NCI-H187 (cell line): ENCODE measurements at places on chromosomes 4 and X.
A peak's percentile ranks its signal among the peaks of the same experiment; 100 is the strongest.

DNA sequence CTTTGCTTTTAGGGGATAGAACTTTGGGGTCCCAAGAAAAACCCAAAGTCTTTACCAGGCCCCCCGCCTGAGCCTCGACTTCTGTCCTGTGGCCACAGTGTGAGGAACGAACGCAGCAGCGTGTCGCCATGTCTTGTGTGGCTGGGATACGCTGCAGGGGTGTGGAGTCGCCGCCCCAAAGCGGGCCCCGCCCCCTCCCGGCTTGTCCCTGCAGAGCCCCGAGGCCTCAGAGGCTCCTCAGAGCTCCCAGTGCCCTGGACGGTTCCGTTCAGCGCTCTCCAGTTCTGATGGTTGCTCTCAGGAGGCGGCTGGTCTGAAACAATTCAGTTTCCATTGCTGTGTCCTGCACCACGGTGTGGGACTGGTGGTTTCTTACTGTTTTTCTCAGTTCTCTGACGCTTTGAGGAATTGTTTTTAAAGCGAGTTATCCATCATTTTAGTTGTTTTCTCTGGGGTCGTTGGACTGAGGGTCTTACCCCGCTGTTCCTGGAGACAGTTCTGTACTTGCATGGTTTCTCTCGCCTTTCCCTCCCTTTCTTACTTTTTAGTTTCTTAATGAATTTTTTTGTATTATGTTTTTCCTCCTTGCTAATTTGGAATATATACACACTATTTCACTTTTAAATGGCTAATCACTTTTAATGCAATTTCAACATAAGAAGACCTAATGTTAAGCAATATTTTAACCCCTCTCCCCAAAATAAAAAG is 1.6 kb upstream of the IDUA start:
- no peak for DNase-seq

DNA sequence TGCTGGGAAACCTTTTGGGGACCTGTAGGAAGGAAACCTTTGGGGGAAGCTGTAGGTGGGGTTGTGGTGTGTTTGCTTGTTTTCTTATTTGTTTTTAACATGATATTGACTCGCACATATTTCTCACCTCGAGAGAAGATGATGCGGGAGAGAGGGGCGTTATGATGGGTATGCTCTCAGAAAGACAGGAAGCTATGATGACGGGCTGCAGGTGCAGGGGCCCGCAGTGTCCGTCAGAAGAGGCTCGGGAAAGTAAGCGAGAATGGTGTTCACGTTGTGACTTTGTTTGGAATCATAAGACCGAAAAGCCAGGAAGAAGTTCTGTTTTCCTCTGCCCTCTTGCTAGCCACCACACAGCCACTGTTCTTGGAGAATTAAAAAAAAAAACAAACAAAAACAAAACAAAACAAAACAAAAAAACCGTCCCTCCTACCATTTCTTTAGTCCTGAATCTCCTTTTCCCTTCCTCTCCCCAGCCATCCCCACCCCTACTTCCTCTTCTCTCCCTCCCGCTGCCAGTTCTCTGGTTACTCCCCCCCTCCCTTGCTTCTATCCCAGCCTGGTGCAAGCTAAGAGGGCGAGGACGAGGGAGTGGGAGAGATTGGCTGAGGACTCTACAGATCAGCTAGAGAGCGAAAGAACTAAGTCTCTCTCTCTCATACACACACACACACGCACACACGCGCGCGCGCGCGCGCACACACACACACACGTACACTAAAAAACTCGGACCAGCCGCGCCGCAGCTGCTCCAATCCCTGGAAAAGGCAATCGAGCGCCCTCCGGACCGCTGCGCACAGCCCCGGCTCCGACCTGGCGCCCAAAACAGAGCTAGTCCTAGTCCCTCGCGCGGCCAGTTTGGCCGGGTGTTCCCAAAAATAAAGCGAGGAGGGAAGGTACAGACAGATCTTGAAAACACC is at the start of gene BMP3:
TSS of gene BMP3 (plus strand) at position 648 of the 920 bp plus-strand sequence. CDS start 577 bp downstream, outside the sequence.
- DNase-seq = peak; percentile 94

- DNase-seq = no peak
These were observed 31.2 kb downstream of the CNOT6L start for GRCh38 chr4:77787969-77788368.

GRCh38 chr4:40845154-40845835 is 95.5 kb downstream of the NSUN7 start:
- DNase-seq = no peak

GRCh38 chr4:14767142-14767541 is 235.1 kb upstream of the CPEB2 start:
- DNase-seq = no peak

DNA sequence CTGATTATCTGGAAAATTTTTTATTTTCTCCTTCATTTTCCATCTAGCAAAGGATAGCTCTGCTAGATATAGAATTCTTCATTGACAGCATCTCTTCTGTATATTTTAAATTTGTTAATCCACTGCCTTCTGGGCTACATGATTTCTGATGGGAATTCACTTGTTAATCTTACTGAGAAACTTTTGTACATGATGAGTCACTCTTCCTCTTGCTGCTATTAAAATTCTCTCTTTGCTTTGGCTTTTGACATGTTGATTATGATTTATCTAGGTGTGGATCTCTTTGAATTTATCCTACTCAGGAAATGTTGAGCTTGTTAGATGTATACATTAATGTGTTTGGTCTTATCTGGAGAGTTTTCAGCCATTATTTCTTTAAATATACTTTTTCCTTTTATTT is 27.5 kb downstream of the OR13H1 start:
- DNase-seq = no peak

- DNase-seq = no peak
These were observed 432.1 kb upstream of the NR3C2 start for GRCh38 chr4:148874331-148874730.

DNA sequence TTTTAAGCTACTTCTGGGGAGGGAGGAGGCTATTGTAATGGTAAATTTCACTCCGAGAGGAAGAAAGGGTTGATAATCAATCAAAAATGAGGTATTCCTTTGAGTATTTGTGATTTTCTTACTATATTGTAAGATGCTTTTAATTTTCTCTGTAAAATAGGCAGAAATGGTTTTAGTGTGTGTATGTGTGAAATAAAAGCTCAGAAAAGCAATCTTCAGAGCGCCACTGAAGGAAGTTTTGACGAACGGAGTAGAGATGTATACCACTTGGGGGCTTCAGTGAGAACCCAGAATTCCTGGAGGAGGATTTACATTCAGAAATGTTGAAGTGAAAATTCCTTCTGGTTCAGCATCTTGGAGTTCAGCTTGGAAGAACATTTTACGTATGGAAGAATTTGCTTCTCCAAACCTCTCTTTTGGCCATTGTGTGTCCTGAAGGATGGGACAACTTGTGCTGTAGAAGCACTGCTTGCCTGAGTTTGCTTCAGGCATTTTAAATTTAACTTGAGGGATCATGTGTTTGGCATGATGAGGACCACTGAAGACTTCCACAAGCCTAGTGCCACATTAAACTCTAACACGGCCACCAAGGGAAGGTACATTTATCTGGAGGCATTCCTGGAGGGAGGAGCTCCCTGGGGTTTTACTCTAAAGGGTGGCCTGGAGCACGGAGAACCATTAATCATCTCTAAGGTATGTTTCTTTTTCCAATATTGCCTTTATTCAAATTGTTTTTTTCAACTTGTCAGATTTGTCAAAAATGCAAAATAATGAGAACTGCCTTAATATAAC is 695 bp downstream of the SHROOM3 start:
- no peak for DNase-seq

DNA sequence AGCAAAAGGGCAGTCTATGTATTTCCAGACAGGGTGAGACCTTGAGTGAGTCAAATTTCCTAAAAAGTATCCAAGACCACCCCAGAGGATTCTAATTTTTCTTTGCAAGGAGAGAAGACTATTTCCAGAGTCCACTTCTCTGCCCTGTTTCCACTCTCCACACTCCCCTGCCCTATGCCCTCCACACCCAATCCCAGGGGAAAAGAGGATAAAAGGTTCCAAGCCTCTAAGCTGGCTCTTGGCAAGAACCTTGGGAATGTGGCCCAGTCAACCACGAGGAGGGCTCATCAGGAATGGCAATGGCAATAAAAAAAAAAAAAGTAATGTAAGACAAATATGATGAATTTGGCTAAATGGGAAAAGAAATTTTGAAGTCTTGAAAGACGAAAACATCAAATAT is 65.9 kb downstream of the SRPX start:
- DNase-seq = no peak
